Glutamatergic neuron (in vitro differentiated cells): ENCODE measurements at places on chromosomes 7 and 10. TPM values are rescaled to one million over a fixed set of nuclear protein-coding genes. Genes with fewer than 3 reads are reported as not detected.
A peak's percentile ranks its signal among the peaks of the same experiment; 100 is the strongest.

Gene TNS3
- 3.8 TPM for total RNA-seq

Gene SAP25
- 8.0 TPM for total RNA-seq

Gene FGFBP3
- total RNA-seq = 7.5 TPM

Gene NDUFA5
- total RNA-seq = 84.4 TPM

Gene ACBD7
- 1.5 TPM for total RNA-seq

Gene SCART1
- total RNA-seq = 3.8 TPM

GRCh38 chr7:29276199-29276598 is 81.6 kb downstream of the CHN2 start:
- DNase-seq = no peak

GRCh38 chr7:144063710-144064109 is 5.9 kb upstream of the OR2A25 start:
- no peak for DNase-seq

GRCh38 chr10:110101464-110102144 is 93.8 kb downstream of the ADD3 start:
- no peak for DNase-seq

- DNase-seq = no peak
Measured at GRCh38 chr10:71621231-71622153, 98.1 kb downstream of the C10orf105 start.

GRCh38 chr10:5012595-5012994 is 8.9 kb upstream of the AKR1C2 start:
- DNase-seq = no peak

DNA sequence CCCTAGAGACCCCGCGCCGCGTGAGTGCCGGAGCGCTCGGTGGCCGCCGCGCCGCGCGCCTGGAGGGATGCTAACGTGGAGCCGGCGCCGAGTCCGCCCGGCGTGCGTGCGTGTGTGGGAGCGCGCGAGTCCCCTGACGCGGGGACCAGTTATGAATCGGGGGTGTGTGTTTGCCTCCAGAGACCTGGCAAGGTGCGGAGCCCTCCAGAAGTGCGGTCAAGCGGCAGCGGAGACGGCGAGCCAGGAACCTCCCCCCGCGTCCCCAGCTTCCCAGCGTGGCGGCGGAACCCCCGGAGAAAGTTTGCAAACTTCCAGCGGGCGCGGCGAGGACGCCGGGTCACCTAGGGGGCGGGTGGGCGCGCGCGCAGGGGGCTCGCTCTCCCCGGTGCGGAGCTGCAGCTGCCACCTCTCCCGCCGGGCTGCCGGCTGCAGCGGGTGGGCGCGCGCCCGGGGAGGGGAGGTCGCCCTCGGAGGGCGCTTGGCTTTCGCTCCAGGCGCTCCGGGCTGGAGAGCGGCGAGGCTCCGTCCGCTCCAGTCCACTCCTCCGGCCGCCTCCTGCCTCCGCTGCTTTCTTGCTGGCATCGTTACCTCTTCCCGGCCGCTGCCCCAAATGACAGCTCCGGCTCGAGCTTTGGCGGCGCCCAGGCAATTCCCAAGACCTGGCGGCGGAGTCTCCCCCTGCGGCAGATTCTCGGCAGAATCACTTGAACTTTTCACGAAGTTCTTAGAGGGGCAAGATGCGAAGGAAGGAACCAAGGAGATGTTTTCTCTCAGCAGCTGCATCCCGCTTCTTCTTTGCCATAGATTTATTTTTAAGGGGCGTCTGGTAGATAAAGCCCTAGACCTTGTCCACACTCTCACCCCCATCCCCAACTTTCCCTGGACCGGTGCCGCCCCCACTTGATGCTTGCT is 2.3 kb upstream of the CREB5 start:
- DNase-seq = peak; percentile 68

DNA sequence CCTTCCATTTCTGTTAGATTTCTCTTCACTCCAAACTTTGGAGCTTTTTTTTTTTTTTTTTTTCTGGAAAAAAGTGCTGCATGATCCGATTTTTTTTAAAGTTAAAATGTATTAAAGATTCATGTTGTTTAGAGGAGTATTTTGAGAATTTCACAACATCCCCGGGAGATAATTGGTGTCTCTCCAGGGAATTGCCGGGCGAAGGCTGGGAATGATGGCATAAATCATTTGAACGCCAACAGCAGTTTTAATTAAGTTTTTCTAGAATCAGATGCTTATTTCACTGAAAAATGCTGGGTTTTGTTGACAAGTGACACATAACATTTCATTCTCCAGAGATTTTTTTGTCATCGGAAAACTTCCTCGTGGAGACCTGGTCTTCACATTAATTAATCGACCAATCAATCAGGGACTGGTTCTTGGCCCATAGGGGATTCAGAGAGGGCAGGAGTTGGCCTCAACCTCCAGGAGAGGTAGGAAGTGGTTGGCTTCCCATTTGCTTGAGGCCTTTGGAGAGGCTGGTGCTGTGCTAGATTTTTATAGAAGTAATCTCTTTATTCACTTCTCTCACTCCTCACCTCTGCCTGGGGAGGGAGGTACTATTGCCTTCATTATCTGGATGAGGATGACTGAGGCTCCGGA is 439.4 kb downstream of the TYW1 start:
- DNase-seq = no peak

DNA sequence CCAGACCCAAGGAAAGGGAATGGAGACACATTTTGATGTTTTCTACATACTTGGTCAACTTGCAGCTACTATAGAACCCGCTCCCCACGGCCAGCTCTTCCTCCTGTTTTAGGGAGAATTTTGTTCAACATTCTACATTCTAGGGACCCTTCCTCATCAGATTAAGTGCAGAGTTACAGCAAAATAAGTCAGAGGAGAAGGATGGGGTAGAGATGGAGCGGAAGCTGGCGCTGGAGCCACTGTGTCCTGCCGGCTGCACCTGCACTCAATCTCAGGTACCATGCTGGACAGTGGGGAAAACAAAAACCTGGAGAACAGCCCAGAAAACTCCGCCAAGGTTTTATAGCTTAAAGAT is 79.4 kb upstream of the EN2 start:
- DNase-seq = no peak

DNA sequence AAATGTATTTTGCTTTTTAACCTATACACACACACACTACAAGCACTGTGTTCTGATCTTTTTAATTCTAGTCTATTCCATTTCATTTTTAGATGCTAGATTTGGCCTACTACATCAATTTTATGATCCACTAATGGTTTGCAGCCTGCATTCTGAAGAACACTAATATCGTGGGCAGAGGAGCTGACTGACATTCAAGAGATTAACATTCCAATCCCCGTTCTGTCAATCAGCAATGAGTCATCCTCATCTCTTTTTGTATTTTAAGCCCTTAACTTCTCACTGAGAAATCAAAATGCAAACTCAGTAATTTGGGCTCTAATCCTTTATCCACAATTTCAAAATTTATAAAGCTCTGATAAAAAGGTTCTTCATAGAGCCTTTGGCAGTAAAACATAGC is 47.1 kb upstream of the GAD2 start:
- DNase-seq = no peak

GRCh38 chr7:504221-505111 is 15.2 kb downstream of the PDGFA start:
- peak; percentile 15 for DNase-seq

DNA sequence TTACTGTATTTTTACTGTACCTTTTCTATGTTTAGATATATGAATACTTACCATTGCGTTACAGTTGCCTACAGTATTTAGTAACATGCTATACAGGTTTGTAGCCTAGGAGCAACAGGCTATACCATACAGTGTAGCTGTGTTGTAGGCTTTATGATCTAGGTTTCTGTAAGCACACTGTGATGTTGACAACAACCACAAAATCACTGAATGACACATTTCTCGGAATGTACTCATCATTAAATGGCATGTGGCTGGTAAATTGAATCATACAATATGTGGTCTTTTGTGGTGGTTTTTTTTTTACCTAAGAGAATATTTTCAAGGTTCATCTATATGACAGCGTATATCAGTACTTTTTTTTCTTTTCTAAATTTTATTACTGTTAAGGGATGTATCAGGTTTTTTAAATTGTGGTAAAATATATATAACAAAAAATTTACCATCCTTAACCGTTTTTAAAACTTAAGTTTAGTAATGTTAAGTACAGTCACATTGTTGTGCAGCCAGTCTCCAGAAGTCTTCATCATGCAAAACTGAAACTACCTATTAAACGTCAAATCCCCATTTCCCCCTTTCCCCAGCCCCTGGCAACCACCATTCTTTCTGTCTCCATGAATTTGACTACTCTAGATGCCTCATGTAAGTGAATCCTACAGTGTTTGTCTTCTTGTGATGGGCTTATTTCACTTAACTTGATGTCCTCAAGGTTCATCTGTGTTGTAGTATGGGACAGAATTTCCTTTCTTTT is 21.5 kb downstream of the BTAF1 start:
- no peak for DNase-seq

GRCh38 chr7:118152149-118152548 is 31.8 kb upstream of the LSM8 start:
- no peak for DNase-seq

DNA sequence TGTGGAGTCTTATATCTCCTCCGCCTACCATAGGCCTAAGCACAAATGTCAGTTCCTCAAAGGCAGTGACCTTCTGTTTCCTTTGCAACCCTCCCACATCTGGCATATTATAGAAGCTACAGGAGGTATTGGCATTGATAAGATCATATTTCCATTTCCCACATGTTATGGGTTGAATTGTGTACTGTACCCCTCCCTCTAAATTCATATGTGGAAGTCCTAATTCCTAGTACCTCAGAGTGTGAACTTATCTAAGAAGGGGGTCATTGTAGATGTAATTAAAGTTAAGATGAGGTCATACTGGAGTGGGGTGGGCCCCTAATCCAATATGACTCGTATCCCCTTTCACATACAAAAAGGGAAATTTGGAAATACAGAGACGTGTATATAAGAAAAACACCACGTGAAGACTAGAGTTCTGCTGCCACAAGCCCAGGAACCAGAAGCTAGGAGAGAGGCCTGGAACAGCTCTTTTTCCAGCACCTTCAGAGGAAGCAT is 6.1 kb upstream of the LAMB4 start:
- no peak for DNase-seq

DNA sequence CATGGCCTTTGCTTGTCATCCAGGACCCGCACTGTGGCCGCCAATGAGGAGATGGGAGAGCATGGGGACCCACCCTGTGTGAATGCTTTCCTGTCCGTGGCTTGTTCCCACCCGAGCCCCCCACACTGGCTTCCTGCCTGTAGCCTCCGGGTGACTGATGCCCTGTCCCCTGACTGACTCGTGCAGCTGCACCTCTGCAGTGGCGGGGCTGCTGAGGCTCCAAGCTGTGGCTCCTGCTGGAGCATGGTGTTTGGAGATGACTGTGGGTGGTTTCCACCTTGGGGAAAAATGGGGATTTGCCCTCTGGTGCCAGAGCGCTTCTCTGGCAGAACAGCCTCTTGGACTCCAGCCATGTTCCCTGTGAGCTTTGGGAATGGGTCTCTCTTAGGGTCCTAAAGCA is 2.1 kb downstream of the CAMK1D start:
- DNase-seq = peak; percentile 26

- no peak for DNase-seq
Measured at GRCh38 chr7:156703773-156704482, 63.4 kb downstream of the RNF32 start.

GRCh38 chr7:104358446-104359132 is 30.2 kb downstream of the LHFPL3 start:
- no peak for DNase-seq
